ENCODE measurements at places on chromosomes 5 and 9.

- peak; percentile 10 for DNase-seq
These were observed 3.3 kb downstream of the ASTN2 start for GRCh38 chr9:117411547-117411946.

DNA sequence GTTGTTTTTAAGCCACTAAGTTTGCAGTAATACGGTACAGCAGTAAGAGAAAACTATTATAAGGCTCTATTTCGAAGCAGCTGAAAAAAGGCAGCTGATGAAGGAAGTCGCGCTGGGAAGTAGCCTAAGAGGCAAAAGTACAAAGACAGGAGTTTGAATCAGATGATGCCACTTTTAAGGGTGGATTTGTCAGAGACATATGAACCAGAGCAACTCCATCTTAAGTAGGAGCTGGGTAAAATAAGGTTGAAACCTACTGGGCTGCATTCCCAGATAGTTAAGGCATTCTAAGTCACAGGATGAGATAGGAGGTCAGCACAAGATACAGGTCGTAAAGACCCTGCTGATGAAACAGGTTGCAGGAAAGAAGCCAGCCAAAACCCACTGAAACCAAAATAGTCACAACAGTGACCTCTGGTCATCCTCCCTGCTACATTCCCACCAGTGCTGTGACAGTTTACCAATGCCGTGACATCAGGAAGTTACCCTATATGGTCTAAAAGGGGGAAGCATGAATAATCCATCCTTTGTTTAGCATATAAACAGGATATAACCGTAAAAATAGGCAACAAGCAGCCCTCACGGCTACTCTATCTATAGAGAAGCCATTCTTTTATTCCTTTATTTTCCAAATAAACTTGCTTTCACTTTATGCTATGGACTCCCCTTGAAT, 91.8 kb upstream of the PRSS3 start:
- no peak for DNase-seq

GRCh38 chr5:37825334-37825915, 14.4 kb downstream of the GDNF start:
- no peak for DNase-seq

DNA sequence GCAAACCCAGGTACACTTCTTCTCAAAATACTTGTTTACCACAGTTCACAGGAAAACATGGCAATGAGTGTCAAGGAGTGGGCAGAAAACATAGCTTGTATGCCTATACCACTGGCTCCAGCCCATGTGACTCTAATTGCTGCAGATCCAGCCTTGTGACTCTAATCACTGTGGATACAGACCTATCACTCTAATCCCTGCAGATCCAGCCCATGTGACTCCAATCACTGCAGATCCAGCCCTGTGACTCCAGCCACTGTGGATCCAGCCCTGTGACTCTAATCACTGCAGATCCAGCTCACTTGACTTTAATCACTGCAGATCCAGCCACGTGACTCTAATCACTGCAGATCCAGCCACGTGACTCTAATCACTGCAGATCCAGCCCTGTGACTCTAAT, 366.3 kb upstream of the IRX4 start:
- no peak for DNase-seq

- DNase-seq: no peak
These were observed 125.8 kb downstream of the CARTPT start for GRCh38 chr5:71844862-71845261.

Measured in NCI-H446 (cell line).